ENCODE measurements at places on chromosomes 2 and 18.

- H3K4me3 ChIP-seq = no peak overlapping the region
- no peaks in the 10 kb centered on the region for H3K27me3 ChIP-seq
- H3K36me3 ChIP-seq = no peaks in the 10 kb centered on the region
- no peak for DNase-seq
These were observed 16.2 kb downstream of the SEMA4F start for GRCh38 chr2:74670263-74670662.

GRCh38 chr2:128327180-128327964, 8.7 kb upstream of the HS6ST1 start:
- no peaks in the 10 kb centered on the region for H3K36me3 ChIP-seq
- no peak for DNase-seq
- H3K4me3 ChIP-seq = no peak overlapping the region
- H3K27ac ChIP-seq = no peak overlapping the region

DNA sequence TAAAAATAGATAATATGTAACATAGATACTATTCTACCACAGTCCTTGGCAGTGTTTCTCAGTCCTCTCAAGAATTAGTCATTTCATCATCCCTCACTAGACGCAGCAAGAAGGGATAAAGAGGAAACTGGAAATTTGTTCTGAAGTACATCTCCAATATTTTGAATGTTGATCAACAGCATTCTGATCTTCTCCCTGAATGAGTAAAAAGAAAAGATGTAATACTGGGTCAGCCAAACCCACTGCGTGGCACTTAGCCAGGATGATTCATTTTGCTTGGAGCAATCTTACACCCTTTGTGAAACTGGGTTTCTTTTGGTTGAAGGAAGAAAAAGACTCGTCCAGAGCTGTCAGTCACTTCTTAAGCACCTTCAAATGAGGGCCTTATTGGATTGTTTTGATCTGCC, 54.1 kb downstream of the TAF1B start:
- H3K36me3 ChIP-seq = no peaks in the 10 kb centered on the region
- H3K4me3 ChIP-seq = no peak overlapping the region
- peak; percentile 76 for DNase-seq
- H3K4me1 ChIP-seq = peaks cover 29% of the 10 kb centered on the region
- H3K27ac ChIP-seq = peak overlapping the region; percentile 18

DNA sequence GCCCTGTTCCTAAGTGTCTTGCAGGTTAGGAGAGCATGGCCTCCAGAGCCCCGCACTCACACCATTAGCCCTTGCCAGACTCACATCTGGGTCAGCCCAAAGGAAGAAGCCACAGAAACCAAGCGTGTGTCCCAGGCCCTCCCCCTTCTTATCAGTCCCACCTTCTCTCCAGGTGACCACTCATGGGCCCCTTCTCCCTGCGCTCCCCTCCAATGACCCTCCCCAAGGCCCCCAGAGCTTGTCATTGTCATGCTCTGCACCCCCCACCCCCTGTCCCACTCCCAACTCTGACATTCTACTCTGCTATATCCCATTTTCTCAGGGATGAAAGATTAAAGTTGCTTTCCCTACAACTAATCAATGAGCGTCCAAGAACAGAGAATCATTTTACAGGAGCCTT, 30.1 kb downstream of the CAPN14 start:
- H3K27ac ChIP-seq = no peak overlapping the region
- H3K36me3 ChIP-seq = no peaks in the 10 kb centered on the region
- DNase-seq = no peak
- H3K4me3 ChIP-seq = no peak overlapping the region
- H3K4me1 ChIP-seq = no peaks in the 10 kb centered on the region

DNA sequence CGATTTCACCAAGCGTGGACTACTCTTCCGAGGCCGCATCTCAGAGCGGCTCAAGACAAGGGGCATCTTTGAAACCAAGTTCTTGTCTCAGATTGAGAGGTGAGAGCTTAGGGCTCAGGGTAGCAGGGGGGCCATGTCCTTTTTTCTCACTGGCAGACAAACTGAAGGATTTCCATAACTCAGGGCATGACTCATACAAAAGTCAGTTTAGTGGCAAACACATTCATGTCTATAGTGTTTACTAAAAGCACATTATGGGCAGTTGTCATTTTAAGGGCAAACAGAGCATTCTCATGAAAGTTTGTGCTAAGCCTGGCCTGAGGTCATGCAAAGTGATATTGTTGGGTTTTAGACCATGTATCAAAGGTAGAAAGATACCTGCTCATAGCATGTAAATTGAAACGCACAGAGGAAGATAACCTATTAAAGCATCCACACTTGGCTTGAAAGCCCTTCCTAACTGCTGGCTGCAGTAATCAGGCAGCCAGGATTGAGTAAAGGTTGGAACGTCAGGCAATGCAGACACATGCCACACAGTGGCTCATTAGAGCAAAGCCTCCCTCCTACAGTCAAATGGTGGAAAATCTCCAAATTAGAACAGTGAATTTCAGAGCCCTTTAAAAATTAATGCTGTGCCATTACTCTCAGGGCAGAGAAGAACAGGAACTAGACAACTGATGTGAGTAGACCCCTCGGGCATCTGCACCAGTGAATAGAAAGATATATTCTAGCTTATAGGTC, 54.2 kb downstream of the HK2 start:
- no peak overlapping the region for H3K27ac ChIP-seq
- no peak overlapping the region for H3K4me3 ChIP-seq
- H3K27me3 ChIP-seq = no peaks in the 10 kb centered on the region
- H3K4me1 ChIP-seq = peaks cover 5% of the 10 kb centered on the region
- DNase-seq = no peak
- peaks cover 32% of the 10 kb centered on the region for H3K36me3 ChIP-seq

All from Calu3 (cell line).